ENCODE measurements at places on chromosomes 12 and 14.

DNA sequence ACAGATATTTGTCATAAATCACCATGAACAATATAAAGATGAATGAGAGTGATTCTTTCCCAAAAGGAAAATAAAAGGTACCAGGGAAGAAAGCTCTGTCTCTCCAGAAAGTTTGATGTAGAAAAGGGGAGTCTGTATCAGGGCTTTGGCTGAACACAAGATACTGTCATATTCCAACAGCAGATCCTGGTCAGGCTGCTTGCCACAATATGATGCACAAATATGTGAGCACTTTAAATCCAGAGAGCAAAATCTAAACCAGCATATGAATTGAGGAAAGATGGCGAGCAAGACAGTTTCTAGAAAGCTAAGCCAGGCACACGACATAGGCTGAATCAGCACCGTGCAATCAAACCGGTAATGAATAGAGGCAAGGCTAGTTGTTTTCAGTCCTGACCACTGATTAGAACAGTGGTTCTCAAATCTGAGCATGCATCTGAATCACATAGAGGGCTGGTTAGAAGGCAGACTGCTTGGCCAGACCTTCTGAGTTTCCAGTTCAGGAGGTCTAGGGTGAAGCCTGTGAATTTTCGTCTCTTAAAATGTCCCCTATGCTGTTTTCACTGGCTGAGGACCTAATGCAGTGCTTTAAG is 60.7 kb downstream of the PLCZ1 start:
- no peak for DNase-seq

GRCh38 chr12:128519426-128519825 is 252.5 kb downstream of the TMEM132C start:
- DNase-seq, result no peak

DNA sequence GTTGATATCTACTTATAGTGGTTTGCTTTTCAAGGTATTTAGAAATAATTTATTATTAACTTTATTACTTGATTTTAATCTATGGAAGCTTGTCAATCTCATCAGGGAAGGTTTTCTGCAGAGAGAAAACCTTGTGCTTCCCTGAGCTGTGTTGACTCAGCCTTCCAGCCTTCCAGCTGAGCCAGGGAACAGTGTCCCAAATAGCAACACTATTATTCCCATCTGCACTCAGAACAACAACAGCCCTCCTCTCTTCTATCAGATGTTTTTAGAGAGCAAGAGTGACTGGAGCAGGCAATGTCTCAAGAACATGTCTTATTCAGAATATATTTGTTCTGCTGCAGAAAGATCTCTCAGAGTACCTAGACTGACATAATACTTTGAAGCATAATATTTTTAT is 389.9 kb upstream of the GARIN6 start:
- no peak for DNase-seq

GRCh38 chr14:84453307-84453950 is 1076.5 kb upstream of the FLRT2 start:
- no peak for DNase-seq

DNA sequence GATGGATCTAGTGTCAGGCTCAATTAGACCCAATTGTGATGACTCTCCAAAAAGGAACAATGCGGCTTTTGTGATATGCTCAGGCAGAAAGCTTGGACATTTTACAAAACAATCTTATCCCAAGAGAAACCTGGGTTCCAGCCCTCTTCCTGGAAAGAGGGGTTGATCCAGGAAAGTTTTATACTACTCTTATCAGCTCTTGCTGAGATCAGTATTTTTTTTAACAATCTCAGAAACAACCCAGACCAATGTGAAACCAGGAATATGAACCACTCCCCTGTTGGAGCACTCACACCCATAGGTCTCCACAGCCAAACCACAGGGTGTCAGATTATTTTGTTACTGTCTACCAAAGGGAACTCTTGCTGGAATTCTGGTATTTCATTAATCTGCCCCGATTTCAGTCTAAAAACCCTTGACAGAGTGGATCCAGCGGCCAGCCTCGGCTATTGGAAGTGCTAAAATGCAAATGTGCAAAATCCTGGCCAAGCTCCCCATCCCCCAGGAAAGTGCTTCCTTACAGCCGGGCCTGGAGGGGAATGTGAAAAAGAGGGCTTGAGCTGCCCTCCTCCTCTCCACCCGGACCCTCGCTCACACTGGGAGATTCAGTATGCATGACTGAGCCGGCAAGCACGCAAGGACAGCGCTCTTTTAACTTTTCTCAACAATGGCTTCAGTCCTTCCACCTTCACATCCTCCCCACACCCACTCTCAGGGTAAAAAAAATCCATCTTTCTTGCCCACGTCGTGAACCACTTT is 4.0 kb downstream of the FBXL14 start:
- DNase-seq, result no peak

DNA sequence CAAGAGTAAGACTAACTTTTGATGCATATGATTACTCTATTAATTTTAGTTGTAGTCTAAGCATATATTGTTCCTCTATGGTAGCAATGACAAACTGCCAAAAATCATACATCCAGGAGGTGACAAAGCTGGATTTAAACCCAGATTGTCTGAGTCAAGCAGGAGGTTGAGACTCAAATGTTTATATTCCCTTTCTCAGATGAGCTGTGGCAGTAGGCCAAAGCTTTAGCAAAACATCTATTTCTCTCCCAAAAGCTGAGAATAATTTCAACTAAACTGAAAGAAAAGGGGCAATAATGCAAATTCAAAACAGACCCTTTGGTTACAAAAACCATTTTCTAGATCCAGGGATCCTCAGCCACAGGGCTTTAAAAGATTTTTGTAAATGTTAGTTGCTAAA is 173.6 kb downstream of the SEC23A start:
- DNase-seq, result no peak

GRCh38 chr14:72839753-72840607 is 53.9 kb downstream of the DPF3 start:
- DNase-seq, result no peak

DNA sequence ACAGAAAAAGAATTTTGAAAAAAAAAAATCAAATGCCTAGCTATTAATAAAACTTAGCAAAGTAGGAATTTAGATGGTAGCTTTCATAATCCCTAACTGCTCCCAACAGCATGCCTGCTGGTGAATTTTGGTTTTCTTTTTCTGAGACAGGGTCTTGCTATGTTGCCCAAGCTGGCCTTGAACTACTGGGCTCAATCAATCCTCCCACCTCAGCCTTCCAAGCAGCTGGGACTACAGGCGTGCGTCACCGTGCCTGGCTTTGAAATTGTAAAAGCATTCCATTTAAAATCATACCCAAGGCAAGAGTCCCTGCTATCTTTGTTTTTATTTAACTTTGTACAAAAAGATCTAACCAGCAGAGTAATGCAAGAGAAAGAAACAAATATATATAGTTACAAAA is 20.7 kb downstream of the FBXO21 start:
- DNase-seq, result no peak

DNA sequence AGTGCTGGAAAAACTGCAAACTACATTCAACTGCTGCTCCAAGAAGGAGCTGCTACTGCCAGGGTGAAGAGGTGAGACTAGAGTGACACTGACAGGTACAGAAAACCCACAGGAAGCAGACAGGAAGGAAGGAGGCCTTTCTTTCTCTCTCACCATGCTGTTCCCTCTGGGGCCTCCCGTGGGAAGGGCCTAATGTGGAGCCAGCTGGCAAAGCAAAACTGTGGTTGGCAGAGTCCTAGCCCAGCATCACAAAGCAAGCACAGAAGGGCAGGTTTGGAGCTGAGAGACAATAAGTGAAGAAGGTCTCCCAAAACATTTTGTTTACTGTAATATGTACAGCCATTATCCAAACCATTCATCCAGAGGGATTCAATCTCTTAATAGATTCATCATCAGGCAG is 122.5 kb upstream of the MAX start:
- DNase-seq, result no peak
